ENCODE measurements at places on chromosomes 1 and 21.

- no peak for DNase-seq
These were observed 63.9 kb downstream of the LYST start for GRCh38 chr1:235802573-235803346.

- DNase-seq = no peak
These were observed 60.4 kb upstream of the TNFSF4 start for GRCh38 chr1:173267453-173267945.

- no peak for DNase-seq
These were observed 112.2 kb downstream of the MAP3K21 start for GRCh38 chr1:233439721-233440120.

- DNase-seq = no peak
These were observed 5.9 kb downstream of the SMG7 start for GRCh38 chr1:183477986-183478781.

GRCh38 chr21:41254090-41254700, 62.4 kb upstream of the FAM3B start:
- no peak for DNase-seq

DNA sequence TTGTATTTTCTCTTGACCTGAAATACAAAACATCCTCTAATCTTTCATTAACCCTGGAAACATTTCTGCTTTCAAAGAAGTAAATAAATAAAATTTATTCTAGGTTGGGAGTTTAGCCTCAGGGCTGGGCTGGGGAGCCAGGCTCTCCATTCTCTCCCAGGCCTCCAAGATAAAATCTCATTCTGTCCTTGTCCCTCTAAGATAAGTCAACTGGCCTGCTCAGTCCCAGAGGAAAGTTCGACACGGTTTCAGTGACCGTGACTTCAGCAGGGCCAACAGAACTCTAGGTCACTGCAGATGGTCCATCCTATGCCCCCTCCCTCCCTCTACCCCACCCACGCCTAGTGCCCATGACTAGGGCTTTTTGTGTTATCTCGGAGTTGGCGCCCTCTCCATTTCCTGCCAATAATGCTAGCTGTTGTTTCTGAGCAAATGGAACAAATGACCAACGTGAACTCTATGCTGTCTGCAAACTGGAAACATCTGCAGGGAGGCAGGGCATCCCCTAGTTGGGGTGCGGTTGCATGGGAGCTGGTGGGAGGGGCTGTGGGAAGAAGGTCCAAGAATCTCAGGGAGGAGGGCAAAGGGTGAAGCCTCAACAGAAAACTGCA, 10.1 kb upstream of the ADORA3 start:
- DNase-seq = no peak

- no peak for DNase-seq
These were observed 245.0 kb downstream of the FGGY start for GRCh38 chr1:59541891-59542290.

- no peak for DNase-seq
These were observed 72.9 kb downstream of the AGPAT3 start for GRCh38 chr21:43937891-43938309.

GRCh38 chr21:35026153-35026500, 23.0 kb downstream of the RUNX1 start:
- DNase-seq = no peak

GRCh38 chr1:81551946-81552345, 248.8 kb upstream of the ADGRL2 start:
- DNase-seq = no peak

- DNase-seq = no peak
These were observed 1.2 kb upstream of the ST3GAL3 start for GRCh38 chr1:43705982-43706597.

DNA sequence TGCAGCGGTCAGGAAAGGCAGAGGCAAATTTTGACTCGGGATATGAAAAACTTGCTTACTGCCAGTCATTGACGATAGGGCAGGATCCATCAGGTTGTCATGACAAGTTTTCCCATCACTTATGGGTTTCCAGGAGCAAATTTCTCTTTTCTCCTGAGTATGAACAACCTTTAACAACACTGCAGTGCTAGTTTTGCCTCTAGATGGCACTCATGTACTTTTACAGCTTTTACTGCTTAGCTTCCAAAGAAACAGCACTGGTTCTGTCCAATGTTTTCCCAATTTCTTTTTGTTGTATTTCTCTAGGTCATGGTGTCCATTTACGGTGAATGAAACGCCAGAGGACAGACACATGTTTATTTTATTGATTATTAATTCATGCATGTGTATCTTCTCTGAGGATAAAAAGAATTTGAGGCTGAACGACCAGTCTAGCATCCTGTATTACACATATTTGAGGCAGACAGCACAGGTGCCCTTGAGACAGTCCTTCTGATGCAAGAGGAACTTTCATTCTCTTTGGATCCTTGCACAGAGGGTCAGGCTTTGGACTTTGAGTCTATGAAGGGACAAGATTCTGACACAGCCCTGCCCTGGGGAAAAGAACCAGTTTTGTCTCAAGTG, 112.3 kb upstream of the TRABD2B start:
- DNase-seq = no peak

GRCh38 chr1:189686288-189686687, 791.4 kb downstream of the BRINP3 start:
- no peak for DNase-seq

GRCh38 chr1:34292472-34292871, 115.8 kb downstream of the C1orf94 start:
- no peak for DNase-seq

GRCh38 chr1:173884701-173885100, 16.5 kb downstream of the ZBTB37 start:
- no peak for DNase-seq

DNA sequence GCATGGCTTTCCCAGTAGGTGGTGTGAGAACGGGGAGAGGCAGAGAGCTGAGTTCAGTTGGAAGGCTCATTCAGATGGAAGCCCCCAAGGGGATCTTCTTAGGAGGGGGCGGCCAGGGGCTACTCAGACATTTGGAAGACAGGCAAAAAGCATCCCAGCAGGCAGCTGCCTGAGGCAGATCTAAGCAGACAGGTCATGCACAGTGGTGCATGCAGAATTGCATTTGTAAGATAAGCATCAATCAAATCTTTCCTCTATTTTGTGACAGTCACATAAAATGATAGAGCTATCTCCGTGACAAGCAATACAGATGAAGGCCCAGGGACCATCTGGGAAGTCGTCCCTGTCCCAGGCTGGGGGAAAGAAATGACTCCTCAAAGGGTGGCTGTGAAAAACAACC, 3.8 kb downstream of the RAB3B start:
- DNase-seq = no peak

DNA sequence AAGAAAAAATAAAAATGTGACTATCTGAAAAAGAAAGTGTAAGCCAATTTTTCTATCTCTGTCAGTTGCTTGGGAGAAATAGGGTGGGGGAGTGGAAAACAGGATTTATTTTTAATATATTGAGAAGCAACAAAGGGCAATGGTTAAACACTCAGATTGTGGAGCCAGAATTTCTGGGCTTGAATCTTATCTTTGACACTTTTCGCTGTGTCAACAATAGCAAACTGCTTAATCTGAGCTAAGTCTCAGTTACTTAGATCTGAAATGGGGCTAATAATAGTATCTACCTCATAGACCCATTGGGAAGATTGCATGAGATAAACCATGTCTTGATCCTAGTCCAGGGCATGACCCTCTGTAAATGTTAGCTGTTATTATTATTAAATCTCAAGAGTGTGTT, 468.1 kb downstream of the ADGRL2 start:
- no peak for DNase-seq

DNA sequence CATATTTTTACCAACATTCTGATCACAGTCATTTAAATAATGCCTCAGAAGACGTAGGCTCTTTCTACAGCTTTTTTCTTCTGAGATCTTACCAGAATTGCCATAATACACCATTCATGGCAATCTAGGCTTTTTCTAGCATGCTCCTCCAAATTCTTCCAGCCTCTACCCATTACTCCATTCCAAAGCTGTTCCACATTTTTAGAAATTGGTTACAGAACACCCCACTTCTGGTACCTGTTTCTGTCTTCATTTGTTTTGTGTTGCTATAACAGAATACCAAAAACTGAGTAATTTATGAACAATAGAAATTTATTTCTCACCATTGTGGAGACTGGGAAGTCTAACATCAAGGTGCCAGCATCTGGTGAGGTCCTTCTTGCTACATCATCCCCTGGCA, 385.4 kb downstream of the BRINP2 start:
- no peak for DNase-seq

DNA sequence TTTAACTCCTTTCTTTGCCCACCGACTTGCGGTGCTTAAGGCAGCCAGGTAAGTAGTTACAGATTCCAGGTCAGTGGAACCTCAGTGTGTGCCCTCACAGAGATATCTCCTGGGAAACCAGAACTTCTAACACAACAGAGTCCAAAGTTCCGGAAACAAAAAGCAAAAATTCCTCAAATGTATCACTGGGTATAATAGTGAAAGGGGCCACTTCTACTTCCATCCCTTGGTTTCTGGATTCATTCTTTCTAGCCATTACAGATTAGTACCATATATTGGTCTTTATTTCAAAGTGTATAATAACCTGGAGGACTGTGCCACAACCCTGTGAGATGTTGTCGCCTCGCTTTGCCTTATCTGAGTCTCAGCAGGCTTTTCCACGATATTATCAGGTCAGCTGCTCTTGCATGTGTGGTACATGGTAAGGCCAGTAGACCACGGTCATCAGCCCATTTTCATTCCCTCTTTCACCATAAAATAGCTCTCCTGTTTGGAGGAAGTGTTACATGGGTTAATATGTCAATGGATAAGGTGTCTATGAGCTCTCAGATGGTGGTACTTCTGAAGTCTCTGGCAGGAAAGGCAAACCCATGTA, 14.9 kb upstream of the VASH2 start:
- no peak for DNase-seq

DNA sequence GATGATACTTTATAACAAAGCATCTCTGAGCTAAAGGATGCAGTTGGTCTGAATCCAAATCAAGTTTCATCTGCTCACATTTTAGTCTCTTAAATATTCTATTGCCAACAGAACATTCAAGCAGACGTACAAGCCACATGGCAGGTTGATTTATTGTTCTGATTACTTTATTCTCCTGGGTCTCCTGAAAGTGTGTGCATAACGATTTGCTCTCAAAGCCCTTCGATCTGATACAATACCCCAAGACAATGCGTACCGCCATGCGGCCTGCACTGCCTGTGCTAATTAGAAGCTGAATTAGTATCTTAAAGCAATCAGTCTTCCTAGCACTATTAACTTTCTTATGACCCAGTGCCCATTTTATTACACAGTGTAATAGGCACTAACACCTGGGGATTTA, 56.9 kb downstream of the FHAD1 start:
- no peak for DNase-seq

- no peak for DNase-seq
These were observed 137.3 kb downstream of the ZSCAN20 start for GRCh38 chr1:33609739-33610138.

DNA sequence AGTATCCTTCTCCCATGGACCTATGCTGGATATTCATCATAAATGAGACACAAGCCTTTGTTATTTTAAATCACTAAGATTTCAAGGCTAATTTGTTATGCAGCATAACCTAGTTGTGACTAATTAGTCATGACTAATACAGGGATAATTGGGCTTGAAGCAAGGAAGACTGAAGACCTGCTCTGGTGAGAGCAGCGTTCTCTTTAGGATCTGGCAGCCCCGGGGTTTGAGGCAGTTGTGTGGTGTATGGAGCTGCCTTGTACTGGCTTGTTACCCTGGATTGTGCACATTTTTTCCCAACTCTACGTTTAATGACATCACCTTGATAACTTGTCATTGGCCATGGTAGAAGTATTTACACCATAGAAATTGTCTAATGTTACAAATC, 25.7 kb upstream of the SPAG17 start:
- DNase-seq = no peak

GRCh38 chr1:31410871-31411270, 2.1 kb upstream of the SERINC2 start:
- DNase-seq = no peak

DNA sequence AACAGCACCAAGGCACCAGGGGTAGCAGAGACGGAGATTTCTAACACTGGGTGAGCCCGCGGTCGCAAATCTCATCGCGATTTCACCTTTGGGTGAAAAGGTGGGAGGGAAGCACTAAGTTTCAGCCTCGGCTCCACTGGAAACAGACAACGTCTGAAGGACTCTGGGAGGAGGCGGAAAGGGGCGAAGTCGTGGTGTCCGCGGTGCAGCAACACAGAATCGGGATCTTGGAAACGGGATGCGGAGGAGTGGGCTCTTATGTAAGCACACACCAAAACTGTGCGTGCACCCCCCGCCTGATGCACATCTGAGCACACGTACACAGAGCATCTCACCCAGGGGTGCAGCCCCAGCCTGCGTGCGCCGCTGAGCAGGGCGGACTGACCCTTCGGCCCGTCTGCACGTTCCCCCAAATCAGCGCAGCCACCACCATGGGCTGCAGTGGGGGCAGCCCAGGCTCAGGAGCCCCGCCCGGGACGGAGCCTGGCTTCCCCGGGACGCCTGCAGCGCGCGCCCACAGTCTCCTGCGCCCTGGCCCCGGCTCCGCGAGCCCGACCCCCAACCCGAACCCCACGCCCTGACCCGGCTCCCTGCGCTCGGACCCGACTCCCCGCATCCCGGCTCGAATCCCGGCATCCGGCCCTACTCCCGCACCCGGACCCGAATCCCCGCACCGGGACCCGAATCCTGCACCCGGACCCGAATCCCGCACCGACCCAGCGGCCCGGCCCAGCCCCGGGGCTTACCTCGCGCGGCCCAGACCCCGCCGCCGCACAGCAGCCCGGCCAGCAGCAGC, 670 bp downstream of the CLSTN1 start:
- DNase-seq = peak; percentile 71

DNA sequence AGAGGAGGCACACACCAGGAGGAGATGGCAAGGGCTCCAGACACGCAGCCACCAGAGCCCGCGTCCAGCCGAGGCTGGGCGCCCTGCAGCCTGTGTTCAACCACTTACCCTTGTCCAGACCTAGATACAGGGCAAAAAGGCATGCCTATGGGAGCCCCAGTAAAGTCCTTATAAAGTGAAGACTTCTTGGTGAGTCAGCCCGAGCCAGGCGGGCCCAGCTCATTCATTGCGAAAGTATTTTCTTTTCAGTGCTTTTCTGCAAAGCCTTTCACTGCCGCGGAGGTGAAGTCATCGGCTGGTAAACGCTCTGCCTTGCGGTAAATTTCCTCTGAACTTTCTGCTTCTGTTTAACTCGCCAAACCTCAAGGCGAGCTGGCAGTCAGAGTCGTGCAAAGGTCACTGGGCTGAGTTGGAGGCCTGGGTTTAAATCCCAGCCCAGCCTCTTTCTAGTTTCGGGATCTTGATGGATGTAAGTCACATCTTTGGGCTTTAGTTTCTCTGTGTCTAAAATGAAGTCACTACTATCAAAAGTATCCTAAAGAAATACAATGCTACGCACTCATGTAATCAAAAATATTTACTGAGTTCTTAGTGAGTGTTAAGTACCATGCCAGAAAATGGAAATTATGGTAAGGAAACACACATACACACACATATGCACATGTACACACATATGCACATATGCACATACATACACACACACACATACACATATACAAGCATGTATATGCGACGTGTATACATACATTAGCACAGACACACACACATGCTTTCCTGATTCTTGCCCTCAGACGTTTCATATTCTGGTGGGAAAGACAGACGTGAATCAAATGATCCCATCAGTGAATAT, 54.7 kb upstream of the IFFO2 start:
- DNase-seq = peak; percentile 90

All from RWPE2 (cell line).